Amygdala (tissue), 56 donors: ENCODE measurements at places on chromosomes 7 and 10.

GRCh38 chr7:92584953-92585352, 5.2 kb downstream of the FAM133B start:
- DNase-seq = no peak

DNA sequence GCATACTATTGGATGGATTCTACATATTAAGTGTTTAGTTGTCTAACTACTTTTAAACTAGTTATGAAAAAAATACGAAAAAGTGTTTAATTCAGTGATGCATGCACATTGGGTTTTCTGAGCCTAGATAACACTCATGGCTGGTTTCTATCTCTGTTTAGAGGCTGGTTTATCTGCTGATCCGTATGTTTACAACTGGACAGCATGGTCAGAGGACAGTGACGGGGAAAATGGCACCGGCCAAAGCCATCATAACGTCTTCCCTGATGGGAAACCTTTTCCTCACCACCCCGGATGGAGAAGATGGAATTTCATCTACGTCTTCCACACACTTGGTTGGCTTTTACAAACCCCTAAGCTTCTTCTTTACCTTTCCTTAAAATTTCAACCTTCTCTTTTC, 10.2 kb downstream of the GPNMB start:
- no peak for DNase-seq

DNA sequence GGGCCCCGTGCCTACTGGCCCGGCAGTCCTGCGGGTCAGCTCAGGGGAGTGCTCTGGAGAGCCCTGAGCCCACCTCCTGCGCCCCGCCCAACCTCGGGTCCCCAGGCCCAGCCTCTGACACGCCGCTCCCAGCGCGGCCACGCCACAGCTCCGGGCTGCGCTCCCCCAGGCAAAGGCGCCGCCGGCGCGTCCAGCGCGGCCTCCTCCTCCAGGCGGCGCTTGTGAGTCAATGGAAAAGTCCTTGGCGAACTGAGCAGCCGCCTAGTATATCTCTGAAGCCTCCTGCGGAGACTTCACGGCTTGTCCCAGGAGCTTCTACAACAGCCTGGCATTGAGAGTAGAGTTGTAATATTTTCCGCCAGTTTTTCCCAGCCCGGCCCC, 29.5 kb upstream of the BMS1 start:
- no peak for DNase-seq

GRCh38 chr10:88049204-88049603, 185.8 kb downstream of the PTEN start:
- no peak for DNase-seq

- no peak for DNase-seq
Measured at GRCh38 chr7:71278257-71278656, 146.3 kb downstream of the GALNT17 start.

GRCh38 chr10:69401416-69401815, 15.3 kb downstream of the TACR2 start:
- DNase-seq = no peak

- no peak for DNase-seq
Measured at GRCh38 chr10:86064931-86065662, 301.5 kb downstream of the GRID1 start.

- no peak for DNase-seq
Measured at GRCh38 chr10:130078120-130078519, 32.5 kb downstream of the C10orf143 start.

DNA sequence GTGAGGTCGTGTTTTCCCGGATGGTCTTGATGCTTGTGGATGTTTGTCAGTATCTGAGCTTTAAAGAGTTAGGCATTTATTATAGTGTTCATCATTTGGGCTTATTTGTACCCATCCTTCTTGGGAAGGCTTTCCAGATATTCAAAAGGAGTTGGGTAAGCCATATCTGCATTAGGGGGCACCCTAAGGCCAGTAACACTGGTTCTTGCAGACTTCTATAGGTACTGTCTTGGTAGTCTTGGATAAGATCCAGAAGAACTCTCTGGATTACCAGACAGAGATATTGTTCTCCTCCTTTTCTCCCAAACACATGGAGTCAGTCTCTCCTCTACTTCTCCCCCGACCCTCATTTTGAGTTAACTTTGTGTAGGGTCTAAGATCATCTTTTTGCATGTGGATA, 92.8 kb downstream of the SDK1 start:
- no peak for DNase-seq

- DNase-seq = no peak
Measured at GRCh38 chr7:99305473-99306260, 20.0 kb upstream of the ARPC1A start.

- no peak for DNase-seq
Measured at GRCh38 chr10:128885573-128886555, 581.2 kb upstream of the MGMT start.

DNA sequence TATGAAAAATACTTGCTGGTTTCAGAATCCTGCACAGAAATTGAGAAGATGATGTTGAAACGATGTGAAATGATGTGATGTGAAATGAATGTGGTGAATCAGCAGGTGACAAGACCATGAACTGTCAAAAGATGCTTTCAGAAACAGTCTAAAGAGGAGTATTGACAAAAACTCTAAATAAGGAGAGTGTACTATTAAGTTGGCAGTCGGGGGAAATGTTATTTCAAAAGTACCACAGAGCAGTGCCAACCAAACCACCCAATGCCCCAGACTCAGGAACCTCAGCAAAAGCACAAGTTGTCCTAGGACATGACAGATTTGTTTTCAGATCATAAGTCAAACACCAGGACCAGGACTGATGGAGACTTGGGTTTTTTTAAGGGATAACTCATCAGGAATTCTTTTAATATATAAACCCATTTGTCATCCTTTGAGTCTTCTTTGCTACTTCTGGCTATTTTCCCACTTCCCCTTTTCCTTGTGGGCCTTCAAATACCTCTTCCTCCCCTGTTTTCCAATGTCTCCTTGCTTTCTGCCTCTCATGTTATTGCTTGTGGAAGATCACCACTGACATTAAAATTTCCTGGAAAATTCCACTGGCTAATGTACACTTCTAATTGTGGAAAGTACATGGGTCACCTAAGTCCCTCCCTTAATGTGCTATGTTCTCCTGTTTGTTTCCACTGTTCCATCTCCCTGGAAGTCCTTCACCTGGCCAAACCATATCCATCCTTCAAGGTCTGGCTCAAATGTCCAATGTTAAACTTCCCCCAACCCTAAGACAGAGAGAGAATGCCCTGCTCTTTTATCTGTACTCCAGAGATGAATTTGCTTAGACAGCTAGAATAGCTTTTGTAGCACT, 10.2 kb upstream of the PPP1R3C start:
- DNase-seq = no peak

GRCh38 chr7:5422396-5423305, 983 bp downstream of the TNRC18 start:
- no peak for DNase-seq

DNA sequence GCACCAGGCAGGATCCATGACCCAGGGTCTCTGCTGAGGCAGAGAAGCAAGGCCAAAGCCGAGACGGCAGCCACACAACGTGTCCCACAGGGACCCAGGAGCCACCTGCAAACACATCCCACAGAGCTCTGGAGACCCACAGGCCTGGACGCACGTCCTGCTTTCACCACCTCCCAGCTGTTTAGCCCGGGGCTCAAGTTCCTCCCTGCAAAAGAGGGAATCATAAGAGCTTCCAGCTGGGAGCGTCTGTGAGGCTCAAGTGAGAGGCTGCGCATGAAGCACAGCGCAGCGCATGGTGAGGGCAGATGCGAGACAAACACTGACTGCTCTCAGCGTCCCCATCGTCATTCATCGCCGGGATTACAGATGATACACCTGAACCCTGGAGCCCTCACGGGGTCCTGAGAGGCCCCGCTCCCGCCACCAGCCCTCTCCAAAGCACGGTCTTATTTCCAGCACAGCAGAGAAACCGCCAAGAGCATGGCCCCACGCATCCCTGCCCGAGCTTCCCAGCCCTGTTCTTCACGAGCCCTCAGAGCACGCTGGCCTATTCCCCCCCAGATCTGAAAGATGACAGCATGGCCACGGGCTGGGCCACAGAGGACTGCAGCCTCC, 88.7 kb downstream of the MAD1L1 start:
- DNase-seq = no peak

GRCh38 chr10:43461950-43462349, 25.0 kb downstream of the ZNF487 start:
- no peak for DNase-seq

- DNase-seq = no peak
Measured at GRCh38 chr10:94214481-94214893, 148.3 kb downstream of the NOC3L start.

DNA sequence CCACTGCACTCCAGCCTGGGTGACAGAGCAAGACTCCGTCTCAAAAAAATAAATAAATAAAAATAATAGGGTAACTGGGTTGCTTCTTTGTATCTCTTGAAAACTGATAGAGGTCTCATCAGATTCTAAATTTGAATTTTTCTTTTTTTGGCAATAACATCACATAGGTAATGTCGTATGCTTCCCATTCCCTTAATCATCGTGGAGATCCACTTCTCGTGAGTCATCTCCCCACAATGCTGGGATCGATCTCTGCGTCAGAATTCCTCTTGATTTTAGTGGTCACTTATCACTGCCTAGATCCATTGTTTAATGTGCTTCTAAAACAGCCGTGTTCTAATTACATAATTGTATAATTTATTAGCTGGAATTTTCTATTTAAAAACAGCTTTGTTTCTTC, 70.5 kb upstream of the DNAJB6 start:
- DNase-seq = no peak

DNA sequence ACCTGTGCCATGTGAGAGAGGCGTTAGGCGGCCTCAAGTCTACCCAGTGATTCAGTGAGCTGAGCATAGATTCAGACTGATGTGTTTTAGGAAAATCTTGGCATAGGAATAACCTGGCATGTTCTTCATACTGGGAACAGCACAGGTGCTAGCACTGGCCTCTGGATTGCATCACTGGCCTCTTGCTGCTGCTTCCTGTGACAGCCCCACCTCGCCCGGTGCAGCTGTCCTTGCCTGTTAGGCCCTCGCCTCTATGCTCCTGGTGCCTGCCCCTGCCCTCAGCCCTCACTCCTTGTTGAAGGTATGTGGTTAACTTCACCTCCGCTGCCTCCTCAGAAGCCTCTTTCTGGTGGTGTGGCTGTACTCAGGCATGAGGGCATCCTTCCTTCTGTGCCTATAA, 46.2 kb downstream of the BLNK start:
- DNase-seq = no peak

DNA sequence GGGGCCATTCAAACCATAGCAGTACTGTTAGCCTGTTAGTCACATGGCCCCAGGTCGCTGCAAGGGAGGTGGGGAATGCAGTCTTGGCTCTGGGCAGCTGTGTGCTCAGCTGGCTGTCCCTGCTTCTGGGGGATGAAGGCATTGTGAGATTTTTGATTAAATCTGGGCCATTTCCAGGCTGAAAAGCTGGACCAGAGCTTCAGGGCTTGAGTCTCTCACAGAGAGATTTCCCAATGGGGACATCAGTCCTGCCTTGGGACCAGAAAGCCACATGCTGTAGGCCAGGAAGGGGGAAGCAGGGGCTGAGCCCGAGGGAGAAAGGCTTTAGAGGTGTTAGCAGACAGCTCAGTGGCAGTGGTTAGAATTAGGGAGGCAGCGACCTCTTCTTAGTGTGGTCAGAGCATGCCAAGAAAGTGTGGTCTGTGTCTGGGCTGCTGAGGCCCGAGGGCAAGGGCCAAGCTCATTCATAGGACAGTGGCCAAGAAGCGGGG, 33.6 kb downstream of the PALD1 start:
- DNase-seq = no peak

- DNase-seq = no peak
Measured at GRCh38 chr7:70239918-70240317, 641.6 kb downstream of the AUTS2 start.

GRCh38 chr10:119342335-119342734, 135.0 kb downstream of the GRK5 start:
- DNase-seq = no peak

DNA sequence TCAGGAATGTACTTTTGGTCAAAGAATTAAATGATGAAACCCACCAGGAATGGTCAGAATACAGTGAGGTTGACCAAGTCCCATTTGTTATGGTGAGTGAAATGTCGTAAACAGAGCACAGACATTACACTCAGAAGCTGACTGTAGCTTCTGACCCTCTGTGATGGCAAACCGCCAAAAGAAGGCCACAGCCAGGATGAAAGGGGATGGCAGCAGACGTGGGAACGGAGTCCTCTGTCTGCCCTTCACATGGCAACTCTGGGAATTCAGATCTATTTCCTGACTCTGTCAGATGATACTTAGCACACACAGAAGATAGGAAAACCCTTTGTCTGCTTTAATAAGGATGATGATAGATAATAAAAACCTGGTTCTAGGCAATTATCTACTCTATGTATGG, 757.1 kb downstream of the SORCS3 start:
- DNase-seq = no peak

DNA sequence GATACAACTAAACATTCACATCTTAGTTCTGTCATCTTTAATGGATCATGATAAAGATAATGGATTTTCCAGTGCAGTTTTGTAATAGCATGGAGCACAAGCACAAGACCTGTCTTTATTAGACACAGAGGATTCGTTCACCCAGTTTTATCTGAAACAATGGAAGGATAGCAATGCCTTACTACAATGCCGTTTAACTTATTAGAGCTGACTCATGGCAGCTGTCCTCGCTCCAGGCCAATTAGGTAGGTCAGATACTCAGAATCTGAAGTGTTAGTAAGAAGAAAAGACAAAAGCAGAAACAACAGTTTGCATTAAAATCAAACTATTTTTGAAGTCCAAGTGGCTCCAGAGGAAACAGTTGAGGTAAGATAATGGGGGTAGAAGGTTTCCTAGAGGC, 12.8 kb downstream of the OR13A1 start:
- no peak for DNase-seq

DNA sequence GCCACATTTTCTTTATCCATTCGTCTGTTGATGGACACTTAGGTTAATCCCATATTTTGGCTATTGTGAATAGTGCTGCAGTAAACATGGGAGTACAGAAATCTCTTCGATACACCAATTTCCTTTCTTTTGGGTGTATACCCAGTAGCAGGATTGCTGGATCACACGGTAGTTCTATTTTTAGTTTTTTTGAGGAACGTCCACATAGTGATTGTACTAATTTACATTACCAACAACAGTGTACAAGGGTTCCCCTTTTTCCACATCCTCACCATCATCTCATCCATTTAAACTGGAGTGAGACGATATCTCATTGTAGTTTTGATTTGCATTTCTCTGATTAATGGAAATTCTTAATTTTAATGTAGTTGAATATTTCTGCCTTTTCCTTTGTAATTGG, 19.3 kb downstream of the VKORC1L1 start:
- DNase-seq = no peak

DNA sequence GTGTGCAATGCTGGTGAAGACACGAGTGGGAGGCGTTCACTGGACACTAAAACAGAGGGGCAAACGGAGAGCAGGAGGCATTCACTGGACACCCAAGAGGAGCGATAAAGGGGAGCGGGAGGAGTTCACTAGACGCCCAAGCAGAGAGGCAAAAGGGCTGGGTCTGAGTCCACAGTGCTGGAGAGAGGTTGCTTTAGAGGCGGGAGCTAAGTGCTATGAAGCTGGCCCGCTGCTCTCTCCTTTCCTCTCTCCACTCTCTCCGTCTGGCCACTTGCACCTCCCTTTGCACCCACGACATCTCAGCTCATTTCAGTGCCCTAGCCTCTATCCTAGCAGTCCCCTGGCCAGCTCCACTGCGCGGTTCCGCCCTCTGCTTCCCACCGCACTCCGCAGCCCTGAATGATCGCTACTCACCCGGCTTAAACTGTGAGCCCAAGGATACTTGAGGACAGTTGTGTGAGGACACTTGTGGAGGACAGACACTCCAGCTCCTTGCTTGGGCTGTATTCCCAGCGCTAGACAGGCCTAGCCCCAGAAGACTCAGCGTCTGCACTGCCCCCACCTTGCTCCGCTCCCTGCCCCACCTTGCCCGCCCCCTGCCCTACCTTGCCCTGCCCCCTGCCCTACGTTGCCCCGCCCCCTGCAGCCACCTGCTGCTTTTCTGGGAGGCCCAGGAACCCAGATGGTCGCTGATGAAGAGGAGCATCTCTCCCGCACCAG, 78.8 kb upstream of the CPXM2 start:
- no peak for DNase-seq
